GM23248 (cell line): ENCODE measurements at places on chromosomes 16 and 17. TPM values are rescaled to one million over a fixed set of nuclear protein-coding genes. Genes with fewer than 3 reads are reported as not detected.

- H3K4me1 ChIP-seq, result peaks cover 19% of the 10 kb centered on the region
- peak; percentile 31 for DNase-seq
- H3K36me3 ChIP-seq, result peaks cover 11% of the 10 kb centered on the region; the same call in 1 of the 2 replicates
- peak overlapping the region; percentile 65 for H3K4me3 ChIP-seq
Observed at GRCh38 chr17:7261379-7262191, 693 bp downstream of the CLDN7 start.

DNA sequence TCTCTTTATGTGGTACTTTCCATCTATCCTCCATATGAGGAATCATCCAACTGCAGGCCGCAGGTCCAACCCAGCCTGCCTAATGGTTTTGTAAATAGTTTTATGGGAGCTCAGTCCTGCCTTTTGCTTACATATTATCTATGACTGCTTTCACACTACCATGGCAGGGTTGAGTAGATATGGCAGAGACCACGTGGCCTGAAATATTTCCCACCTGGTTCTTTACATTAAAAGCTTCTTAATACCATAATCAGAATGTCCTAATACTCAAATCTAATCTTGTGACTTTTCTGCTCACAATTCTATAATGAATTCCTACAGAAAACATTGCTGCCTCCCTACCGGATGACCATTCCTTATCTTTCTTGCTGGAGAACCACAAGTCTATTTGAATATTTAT is 71.7 kb downstream of the SHCBP1 start:
- no peak overlapping the region for H3K4me3 ChIP-seq
- no peak for DNase-seq
- H3K27ac ChIP-seq, result no peak overlapping the region

- no peak overlapping the region for H3K27ac ChIP-seq
- no peaks in the 10 kb centered on the region for H3K27me3 ChIP-seq
- H3K4me3 ChIP-seq, result no peak overlapping the region
Observed at GRCh38 chr16:78249056-78249455, 149.6 kb downstream of the WWOX start.

DNA sequence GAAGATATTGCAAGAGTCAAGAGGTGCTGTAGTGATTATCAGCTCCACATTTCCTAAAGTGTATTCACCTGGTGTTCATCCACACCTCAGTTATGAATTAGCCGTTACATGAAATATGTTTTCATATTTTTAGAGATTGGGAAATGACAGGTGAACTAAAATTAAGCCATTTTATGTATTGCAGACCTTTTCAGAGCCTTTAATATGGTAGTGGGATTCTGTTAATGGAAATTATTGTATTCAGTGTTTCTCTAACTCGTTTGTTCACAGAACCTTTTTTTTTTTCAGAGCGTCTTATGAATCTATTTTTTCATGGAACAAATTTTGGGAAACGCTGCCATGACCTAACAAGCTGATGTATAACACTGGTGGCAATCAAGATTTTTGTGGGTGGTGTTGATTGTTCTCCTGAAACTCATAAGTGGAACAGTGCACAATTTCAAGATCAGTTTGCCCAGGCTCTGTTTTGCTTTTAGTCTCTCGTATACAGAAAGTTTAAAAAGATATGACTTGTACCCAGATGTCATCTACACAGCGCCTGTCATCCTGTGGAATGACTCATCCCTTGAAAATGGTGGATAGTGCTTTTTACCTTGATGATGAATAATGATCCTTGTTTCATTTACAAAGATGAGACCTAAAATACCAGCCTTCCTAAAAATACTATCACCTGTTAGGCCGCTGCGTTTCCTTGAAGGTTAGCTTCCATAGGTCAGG is 88.8 kb downstream of the ARHGAP44 start:
- no peaks in the 10 kb centered on the region for H3K4me1 ChIP-seq
- H3K27me3 ChIP-seq, result no peaks in the 10 kb centered on the region
- H3K27ac ChIP-seq, result no peak overlapping the region
- no peak overlapping the region for H3K4me3 ChIP-seq

- H3K4me3 ChIP-seq, result no peak overlapping the region
- no peaks in the 10 kb centered on the region for H3K36me3 ChIP-seq
- no peaks in the 10 kb centered on the region for H3K27me3 ChIP-seq
- H3K4me1 ChIP-seq, result peaks cover 24% of the 10 kb centered on the region
- DNase-seq, result no peak
Observed at GRCh38 chr16:27225536-27226360, 22.4 kb downstream of the KDM8 start.

DNA sequence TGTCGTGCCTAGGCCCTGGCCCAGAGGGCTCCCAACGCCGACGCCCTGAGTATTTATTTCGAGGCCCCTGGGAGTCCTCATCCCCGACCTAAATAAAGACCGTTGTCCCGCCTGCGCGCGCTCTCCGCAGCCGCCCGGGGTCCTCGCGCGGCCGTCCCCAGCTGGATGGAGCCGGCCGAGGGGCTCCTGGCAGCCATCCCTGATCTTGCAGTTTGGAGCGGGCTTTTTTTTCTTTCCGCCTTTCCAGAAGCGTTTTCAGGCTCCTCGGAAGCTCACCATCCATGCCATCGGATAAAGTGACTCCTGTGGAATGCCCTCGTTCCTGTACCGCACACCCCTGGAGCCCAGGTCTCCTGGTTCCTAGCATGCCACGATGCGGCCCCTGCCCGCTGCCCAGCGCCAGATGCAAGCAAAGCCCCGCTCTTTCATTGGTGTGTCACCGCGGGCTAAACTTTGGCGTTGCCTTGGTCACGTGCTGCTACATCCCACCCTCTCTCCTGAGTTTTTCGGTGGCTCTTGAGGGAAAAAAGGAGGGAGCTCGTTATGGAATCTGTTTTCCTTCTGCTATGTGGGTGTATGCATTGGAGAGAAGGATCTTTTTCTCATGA is 716 bp downstream of the TMEM94 start:
- H3K27ac ChIP-seq, result peak overlapping the region; percentile 26
- peak; percentile 73 for DNase-seq
- peak overlapping the region; percentile 95 for H3K4me3 ChIP-seq
- H3K36me3 ChIP-seq, result no peaks in the 10 kb centered on the region

- H3K27ac ChIP-seq, result no peak overlapping the region
- peak; percentile 85 for DNase-seq
- H3K27me3 ChIP-seq, result peaks cover 6% of the 10 kb centered on the region; the same call in 1 of the 2 replicates
- H3K4me3 ChIP-seq, result no peak overlapping the region
Observed at GRCh38 chr17:62109378-62109902, 44.4 kb upstream of the MED13 start.

Gene CES4A
- polyA plus RNA-seq, result 2.6 and 4.5 TPM in 2 replicates

Gene KRTAP1-1
- 2.6 and 3.3 TPM in 2 replicates for polyA plus RNA-seq

Gene CYLD
- polyA plus RNA-seq, result 21.7 and 22.4 TPM in 2 replicates

Gene UBTF
- polyA plus RNA-seq, result 48.2 and 48.4 TPM in 2 replicates
